ENCODE measurements at places on chromosomes 1 and 21.
A peak's percentile ranks its signal among the peaks of the same experiment; 100 is the strongest.

- no peak for DNase-seq
Measured at GRCh38 chr1:157993147-157993917, at the start of gene KIRREL1. TSS of gene KIRREL1 (plus strand) at chr1:157993645. CDS start at chr1:157993677, 32 bp downstream.

GRCh38 chr1:24964811-24965570, 34.9 kb upstream of the RUNX3 start:
- DNase-seq = peak; percentile 89

DNA sequence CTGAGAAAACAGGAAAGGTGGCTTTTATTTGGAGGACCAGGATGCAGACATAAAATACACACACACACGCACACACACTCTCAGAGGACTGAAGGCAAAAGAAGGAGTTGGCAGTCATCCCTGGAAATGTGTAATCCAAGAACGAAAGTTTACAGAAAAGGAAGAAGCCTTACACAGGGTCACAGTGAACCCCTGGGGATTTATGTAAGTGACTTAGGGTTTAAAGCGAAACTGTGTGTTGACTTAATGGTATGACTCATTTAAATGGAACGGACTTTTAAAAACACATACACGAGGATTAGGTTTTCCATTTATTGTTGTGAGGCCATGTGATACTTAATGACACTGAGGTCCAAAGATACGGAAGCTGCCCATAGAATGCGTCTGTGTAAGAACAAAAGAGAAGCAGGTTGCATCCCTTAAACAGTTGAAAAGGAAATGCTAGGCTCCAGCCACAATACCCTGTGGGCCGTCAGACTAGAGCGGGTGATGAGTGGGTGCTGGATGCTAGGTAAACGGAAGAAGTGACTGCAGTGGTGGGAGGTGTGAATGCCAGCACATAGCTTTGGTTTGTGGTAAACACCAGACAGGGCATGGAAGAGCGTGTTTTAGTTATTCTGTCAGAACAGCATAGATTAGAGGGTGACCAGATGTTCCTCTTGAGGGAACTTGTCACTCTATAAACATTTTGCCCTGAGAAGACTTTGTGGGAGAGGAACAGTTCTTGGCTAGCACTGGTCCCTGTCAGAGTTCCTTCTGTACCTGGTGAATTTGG, 21.6 kb upstream of the BCL10 start:
- peak; percentile 75 for DNase-seq

DNA sequence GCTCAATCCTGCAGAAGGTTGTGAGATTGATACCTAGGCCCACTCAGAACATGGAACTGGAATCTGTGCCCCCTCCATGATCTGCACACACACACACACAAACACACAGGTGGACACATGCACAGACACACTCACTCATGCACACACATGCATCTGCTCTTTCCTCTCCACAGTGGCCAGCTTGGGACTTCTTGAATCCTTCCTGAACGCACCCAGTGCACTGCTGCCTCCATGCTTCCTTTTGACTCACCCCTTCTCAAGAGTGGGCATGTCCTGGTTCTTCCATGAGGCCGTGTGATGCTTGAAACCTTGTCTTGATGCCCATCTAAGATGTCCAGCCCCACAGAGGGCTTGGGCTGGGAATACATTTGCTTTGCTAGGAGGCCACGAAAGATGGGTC, 25.4 kb upstream of the TENT5C start:
- no peak for DNase-seq

- no peak for DNase-seq
Measured at GRCh38 chr1:7781923-7782495, 2.1 kb upstream of the PER3 start.

- DNase-seq = no peak
Measured at GRCh38 chr1:43933386-43934100, at the start of gene ARTN. TSS of gene ARTN (plus strand) at chr1:43933801. CDS start at chr1:43935657, 1,856 bp downstream.

- no peak for DNase-seq
Measured at GRCh38 chr1:25065795-25066238, 135.7 kb upstream of the RUNX3 start.

DNA sequence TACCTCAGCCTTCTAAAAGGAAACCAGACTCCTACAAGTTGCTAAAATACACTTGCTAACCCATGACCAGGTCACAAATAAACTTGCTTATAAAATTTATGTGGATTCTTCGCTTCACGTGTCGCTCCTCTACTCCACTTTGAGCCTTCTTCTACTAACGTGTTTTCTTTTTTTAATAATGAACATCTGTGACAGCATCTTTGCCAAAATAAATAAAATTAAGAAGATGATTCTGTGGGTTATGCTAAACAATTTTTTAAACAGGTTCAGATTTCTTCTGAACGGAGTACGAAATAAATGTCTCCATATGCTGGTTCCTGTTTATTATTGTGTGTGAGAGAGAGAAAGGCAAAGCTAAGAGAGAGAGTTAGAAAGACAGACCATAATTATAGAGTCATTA, 735.8 kb downstream of the LTN1 start:
- DNase-seq = no peak

DNA sequence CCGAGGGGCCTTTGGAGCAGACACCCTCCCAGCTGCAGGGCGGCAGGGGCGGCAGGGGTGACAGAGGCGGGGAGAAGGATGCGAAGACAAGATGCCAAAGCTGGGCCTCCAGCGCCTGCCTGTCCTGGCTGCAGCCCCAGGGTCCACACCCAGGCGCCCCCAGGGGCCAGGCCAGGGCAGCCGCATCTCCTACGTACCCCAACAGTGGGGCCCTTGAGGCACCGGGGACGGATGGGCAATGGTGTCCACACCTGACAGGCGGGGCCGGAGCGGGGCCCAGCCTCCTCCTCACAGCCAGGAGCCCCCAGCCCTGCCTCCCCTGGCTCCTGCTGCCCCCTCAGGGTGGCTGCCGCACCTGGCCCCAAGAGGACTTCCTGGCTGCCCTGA, 7.2 kb downstream of the B3GALT6 start:
- DNase-seq = no peak

- no peak for DNase-seq
Measured at GRCh38 chr1:115980998-115981993, 5.0 kb downstream of the SLC22A15 start.

- DNase-seq = no peak
Measured at GRCh38 chr1:209809611-209810010, 3.7 kb upstream of the IRF6 start.

- no peak for DNase-seq
Measured at GRCh38 chr1:165052431-165052830, 304.1 kb downstream of the LMX1A start.

- no peak for DNase-seq
Measured at GRCh38 chr1:94887603-94888171, 39.2 kb downstream of the CNN3 start.

DNA sequence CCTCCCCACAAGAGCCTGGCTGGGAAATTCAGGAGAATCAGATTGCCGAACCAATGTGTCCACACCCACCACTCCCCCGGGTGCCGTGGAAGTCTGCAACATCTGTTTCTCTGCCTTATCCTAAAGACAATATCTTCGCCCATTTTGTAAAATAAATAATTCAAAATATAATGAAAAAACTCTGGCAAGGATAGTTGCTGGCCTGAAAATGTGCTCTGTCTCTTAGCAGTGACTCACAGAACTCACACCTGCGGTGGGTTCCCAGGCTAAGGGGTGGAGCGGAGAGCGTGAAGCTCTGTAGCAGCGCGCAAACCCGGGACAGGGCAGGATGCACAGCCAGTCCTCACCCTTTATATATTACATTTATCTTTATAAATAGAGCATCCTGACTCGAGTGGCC, 99.9 kb downstream of the COLGALT2 start:
- no peak for DNase-seq

All from activated T-cell treated with anti-CD3 and anti-CD28 coated beads for 24 hours (primary cell).